ENCODE measurements at places on chromosomes 4 and X.

GRCh38 chr4:168713253-168713652 lies 216.4 kb downstream of the PALLD start:
- DNase-seq = no peak

- no peak for DNase-seq
These were observed 1.0 kb upstream of the GUCY1B1 start for GRCh38 chr4:155757745-155758265.

DNA sequence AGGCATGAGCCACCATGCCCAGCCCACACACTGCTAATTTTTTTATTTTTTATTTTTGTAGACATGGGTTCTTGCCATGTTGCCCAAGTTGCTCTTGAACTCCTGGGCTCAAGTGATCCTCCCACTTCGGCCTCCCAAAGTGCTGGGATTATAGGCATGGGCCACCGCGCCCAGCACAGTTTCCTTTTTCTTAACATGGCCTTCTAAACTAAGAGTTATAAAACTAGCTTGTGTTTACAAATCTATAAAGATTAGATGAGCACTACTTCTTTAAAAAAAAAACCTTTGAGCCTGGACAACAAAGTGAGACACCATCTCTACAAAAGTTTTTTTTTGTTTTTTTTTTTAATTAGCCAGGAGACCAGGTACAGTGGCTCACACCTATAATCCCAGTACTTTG lies 10.7 kb downstream of the GRSF1 start:
- no peak for DNase-seq

GRCh38 chrX:43728002-43728401 lies 71.9 kb downstream of the MAOA start:
- no peak for DNase-seq

DNA sequence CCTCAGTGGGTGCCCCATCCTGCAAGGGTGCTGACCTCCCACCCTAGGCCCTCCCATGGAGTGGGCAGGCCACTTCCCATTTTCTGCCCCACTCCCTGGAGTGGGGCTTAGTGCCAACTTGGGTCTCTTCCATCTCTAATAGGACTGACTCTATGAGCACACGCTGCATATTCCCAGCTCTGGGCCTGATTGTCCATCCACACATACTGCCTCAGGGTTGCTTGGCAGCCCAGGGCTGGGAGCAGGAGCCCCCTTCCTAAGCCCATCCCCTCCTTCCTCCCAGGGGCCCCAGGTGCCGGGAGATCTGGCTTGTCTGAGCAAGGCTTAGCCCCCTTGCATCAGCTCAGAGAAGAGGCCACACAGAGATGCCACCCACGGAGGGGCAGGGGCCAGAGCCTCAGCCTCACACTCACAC lies 55.1 kb downstream of the PJA1 start:
- DNase-seq = no peak

DNA sequence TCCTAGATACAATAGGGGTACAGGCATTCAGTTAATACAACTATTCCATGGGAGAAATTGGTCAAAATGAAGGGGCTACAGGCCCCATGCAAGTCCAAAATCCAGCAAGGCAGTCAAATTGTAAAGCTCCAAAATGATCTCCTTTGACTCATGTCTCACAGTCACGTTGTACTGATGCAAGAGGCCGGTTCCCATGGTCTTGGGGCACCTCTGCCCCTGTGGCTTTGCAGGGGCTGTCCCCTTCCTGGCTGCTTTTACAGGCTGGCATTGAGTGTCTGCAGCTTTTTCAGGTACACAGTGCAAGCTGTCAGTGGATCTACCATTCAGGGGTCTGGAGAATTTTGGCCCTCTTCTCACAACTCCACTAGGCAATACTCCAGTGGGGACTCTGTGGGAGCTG lies 12.5 kb upstream of the ASIC5 start:
- DNase-seq = no peak

All from renal cortex interstitium (tissue), 15 donors.